ENCODE measurements at places on chromosomes 11 and 22.

- DNase-seq: no peak
Observed at GRCh38 chr11:133271206-133271605, 261.1 kb downstream of the OPCML start.

- DNase-seq: no peak
Observed at GRCh38 chr11:41222236-41222635, 237.2 kb downstream of the LRRC4C start.

DNA sequence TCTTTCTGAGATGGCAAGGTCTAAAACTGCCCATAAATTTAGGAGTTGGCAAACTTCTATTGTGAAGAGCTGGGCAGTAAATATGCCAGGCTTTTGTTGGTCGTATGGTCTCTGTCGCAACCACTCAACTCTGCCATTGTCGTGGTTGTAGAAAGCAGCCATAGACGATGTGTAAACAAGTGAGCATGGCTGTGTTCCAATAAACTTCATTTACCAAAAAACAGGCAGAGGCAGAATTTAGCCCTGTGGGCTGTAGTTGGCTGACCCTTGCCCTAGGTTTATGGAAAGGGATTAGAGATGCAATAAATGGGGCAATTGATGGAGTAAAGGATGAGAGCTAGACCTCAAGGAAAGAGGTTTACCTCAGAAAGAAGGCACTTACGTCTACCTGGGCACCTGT, 17.6 kb downstream of the YPEL4 start:
- no peak for DNase-seq

DNA sequence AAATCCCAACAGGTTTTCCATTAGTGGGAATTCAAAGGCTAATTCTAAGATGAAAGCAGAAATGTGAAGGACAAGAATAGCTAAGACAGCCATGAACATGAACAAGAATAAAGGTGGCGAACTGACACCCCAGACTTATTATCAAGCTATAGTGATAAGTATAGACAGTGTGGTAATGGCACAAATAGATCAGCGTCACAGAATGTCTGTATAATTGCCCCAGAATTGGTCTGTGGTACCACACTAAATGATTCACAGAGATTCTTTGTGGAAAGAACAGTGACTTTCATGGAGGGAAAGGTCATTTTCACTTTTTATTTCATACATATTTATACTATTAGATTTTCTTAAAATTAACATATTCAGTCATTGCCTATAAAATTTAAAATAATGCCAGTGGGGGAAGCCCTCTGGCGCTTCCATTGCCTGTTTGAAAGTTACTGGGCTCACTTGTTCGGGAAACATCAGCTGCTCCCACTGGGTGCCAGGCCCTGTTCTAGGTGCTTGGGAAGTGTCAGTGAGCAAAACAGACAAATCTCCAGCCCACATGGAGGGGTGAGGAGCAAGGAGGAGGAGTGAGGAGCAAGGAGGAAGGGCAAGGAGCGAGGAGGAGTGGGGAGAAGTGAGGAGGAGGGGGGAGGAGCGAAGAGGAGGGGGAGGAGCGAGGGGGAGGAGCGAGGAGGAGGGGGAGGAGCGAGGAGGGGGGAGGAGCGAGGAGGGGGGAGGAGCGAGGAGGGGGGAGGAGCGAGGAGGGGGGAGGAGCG, 11.3 kb upstream of the NLRP6 start:
- DNase-seq: no peak

GRCh38 chr22:19397734-19398104, 33.8 kb downstream of the HIRA start:
- no peak for DNase-seq

DNA sequence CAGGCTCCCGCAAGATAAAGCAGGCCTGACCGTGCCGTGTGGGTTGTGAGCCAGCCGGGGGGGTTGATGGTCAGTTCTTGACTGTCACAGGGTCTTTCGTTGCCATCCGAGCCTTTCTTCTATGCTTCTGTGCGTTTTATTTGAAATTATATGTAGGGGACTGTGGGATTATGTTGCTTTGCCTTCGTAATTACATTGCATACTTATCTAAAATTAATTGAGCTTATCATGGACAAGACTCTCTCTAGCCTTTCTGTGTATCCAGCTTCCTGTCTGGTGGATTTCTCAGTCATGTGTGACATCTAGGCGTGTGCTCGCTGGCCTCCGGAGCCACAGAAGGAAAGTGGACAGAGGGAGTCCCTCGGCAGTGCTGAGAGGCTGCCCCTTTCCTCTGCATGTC, 93.2 kb downstream of the TBC1D22A start:
- DNase-seq: no peak

- DNase-seq: no peak
Observed at GRCh38 chr11:128456566-128457268, 130.6 kb downstream of the ETS1 start.

GRCh38 chr11:98600786-98601773, 419.7 kb upstream of the CNTN5 start:
- DNase-seq: no peak

DNA sequence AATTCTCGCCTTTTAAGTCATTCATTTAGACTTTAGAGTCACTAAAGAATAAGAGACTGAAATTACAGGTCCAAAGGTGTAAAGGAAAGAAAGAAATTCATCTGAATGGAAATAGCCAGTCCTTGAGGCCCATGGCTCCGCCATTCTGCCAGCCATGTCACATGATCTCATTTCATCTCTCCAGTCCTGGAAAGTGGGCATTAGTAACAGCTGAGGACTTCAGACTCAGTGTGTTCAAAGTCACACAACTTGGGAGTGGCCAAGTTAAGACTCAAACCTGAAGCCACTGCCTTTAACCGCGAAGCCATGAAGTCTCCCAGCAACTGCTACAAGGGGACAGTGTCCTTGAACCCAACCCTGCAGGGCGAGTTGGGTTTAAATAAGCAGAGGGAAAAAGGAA, 103.7 kb downstream of the PRR5L start:
- no peak for DNase-seq

DNA sequence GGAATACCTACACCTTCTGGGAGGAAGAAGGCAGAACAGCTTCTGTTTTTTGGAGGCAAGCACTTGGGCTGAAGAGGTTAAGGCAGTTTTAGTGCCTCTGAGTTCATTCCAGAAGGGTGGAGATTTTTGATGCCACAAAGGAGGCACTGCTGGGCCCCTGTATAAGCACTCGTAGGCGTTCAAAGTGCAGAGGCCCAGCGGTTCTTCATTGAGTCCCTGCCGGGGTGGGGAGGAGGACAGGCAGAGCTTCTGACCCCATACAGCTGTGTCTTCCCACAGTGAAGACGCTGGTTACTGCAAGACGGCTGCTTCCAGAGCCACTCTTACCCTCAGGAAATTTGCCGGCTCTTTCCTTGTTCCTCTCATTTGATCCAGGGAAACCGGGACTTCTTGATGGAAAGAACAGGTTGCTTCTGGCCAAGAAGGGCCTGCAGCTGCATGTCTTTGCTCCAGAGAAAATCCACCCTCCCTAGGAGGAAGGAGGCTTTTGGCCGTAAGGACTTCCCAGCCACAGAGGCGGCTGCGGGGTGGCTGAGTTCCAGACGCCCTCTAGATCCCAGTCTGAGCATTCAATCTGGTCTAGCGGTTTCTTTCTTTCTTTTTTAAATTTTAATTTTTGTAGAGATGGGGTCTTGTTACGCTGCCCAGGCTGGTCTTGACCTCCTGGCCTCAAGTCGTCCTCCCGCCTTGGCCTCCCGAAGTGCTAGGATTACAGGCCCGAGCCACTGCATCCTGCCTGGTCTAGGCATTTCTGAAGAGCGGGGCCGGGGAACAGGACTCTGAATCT, 9.4 kb downstream of the ADAMTS15 start:
- DNase-seq: no peak

- DNase-seq: no peak
Observed at GRCh38 chr11:93653571-93653970, 7.9 kb upstream of the CEP295 start.

- DNase-seq: peak; percentile 31
Observed at GRCh38 chr11:8018484-8019313, 31.6 kb downstream of the EIF3F start.

DNA sequence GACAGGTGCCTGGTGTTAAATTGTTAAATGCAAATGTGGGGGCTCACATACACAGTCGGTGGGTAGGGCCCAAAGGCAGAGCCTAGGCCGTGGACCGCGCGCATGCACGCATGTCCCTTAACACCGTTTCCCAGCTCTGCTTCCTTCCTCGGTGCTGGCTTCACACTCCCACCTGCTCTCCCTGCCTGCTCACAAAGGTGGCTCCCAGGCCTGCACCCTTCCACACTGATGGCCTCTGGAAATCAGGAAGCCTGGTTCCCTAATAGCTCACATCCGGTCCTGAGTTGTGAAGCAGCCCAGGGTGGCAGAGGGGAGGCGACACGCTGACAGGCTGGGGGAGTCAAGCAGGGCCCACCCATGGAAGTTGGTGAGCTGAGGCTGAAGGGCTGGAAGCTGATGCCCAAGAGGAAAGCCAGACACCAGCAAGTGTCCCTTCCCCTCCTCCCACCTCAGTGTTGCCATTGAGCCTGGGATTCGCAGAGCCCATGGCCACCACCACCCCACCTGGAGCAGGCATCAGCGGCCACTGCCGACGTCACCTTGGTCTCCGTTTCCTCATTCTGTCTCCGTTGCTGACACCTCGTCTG, 13.7 kb upstream of the CTTN start:
- no peak for DNase-seq

- no peak for DNase-seq
Observed at GRCh38 chr11:110710628-110711381, 1.4 kb downstream of the ARHGAP20 start.

DNA sequence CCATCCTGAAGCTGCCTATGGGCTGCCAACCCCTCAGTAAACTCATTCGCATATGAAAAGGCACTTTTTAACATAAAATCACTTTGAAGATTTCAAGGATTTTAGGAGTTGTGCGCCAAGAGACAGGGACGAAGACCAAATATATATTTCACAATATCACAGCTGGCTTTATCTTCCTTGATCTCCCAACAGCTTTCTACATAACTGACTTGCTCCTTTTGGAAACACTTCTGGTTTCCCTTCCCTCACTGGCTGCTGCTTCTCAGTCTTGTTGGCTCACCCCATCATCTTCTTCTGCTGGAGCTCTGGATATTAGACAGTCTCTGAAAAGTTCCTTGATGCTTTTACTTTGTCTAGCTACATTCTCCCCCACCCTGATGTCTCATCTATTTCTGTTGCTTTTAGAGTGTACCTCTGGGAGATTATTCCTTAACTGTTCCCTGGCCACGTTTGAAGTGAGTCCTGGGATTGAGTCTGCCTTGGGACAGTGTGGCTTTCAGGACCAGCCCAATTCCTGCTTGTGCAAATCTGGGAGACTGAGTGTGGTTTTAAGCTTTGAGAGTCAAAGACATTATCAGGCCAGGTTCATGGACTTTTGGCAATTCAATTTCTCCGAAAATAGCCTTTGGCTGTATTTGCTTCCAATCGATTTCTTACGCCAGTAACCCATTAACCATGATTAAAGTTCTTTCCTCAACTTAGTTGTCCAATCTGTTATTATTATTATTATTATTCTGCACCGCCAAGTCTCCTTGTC, 30.9 kb upstream of the NNMT start:
- no peak for DNase-seq

- no peak for DNase-seq
Observed at GRCh38 chr11:120608760-120609211, 97.2 kb downstream of the GRIK4 start.

DNA sequence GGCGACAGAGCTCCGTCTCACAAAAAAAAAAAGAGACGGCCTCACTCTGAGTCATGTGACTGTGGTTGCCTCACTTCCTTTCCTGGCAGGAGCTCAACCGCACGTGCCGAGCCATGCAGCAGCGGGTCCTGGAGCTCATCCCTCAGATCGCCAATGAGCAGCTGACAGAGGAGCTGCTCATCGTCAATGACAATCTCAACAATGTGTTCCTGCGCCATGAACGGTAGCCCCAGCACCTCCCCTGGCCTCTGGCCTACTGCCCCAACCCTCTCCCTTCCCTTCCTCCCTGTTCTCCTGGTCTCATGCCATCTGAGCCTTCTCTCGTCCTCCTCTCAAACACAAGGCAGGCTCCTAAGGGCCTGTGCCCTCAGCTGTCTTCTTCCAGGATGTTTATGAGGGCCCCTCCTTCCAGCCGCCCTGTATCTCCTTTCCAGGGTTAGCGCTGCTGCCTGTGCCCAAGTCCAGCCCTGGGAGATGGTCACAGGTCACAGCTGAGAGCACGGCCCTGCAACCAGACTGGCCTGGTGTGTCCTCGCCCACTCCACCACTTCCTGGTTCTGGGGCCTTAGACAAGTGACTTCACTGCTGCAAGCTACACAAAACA, 30.7 kb downstream of the TOM1 start:
- DNase-seq: no peak

DNA sequence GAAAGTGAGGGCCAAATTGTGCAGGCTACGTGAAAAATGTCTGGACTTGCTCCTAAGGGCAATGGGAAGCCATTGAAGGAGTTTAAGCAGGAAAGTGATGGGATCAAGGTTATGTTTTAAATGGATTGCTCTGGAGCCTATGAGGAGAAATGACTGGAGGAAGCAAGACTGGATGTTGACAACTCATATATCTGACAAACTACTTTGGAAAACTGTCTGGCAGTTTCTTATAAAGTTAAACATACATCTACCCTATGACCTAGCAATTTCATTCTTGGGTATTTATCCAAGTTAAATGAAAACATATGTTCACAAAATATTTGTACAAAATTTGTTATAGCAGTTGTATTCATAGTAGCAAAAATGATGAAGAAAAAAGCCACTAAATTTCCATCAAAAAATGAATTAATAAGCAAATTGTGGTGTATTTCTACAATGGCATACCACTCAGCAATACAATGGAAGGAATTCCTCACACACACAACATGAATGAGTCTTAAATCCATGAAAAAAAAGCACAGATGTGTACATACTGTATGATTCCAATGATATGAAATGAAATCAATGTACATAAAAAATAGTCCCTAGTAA, 24.1 kb downstream of the FZD4 start:
- no peak for DNase-seq

DNA sequence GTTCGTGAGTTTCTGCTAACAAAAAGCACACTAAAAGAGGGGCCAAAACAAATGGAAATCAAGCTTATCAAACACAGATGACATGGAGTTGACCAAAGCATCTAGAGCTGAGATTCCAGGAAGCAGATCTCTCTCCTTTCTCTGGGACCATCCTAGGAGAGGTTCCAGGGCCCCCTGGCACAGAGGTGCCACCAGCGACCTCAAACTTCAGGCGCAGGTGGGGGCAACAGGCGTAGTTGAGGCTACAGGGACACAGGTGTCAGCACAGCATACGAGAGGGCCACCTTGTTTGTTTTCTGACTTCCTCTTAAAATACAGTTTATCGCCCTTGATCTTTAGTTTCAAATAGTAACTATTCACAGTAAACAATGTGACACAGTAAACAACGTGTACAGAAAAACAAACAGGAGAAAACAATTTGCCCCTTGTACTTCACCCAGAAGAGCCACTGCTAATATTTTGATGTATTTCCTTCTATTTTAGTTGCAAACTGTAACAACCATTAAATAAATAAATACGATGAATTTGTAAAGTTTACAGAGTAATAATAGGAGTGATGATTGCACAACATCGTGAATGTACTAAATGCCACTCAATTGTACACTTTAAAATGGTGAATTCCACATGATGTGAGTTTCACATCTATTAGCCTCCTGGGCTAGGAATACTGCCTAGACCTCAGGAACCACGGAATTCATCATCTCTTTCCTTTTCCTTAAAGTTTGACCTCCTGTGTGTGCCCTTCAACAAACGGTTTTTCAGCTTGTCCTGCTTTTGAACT, 52.2 kb downstream of the IGLL5 start:
- no peak for DNase-seq
